ENCODE measurements at places on chromosomes 3 and 15.
A peak's percentile ranks its signal among the peaks of the same experiment; 100 is the strongest.

DNA sequence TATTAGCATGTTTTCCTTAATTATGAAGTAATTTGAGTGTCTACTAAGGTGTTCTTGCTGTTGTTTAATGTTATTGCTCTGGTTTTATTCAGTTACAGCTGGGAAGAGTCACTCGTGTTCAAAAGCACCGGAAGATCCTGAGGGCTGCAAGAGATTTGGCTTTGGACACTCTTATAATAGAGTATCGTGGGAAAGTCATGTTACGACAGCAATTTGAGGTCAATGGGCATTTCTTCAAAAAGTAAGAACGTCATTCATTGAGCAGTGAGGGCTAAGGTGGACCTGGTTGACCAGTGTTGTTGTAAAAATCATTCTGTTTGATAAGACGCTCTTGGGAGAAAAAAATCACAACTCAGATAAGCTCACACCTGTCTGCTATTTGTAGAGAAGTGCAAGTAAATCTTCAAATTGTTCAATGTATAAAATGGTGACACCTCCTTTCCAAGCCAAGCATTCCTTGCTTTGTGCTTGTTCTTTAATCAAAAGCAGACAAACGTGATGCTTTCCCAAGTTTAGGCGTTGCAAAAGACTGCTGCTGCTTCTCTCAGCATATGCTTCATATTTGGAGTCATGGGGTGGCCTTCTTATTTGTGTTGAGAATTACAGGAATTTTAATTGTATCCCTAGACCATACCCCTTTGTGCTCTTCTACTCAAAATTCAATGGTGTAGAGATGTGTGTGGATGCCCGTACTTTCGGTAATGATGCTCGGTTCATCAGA lies 44.2 kb downstream of the SETD5 start:
- DNase-seq, result no peak

DNA sequence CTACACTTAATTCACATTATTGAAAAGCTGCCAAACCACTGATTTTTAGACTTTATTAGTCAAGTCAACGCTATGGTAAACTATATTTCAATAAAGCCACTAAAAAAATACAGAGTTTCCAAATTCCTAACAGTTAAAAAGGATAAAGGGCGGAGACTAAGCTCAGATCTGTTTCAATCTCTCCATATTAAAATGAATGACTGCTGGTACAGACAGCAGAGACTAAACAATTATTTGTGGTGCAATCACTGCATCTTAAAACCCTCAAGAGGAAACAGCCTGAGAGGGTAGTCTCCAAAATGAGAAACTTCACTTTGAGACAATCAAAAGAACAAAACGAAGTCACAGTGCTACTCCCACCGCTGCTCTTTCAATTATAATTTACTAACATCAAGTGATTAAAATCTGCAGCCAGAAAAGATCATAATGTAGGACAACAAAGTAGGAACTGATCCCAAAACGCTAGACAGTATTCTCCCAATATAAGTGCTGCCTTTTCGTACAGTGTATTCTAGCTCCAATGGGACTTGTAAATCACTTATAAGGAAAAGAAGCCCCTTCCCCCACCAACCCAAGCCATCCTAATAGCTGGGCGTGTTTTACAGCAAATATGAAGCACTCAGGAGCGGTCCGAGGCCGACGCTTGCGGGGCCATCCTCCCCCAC lies 1.2 kb downstream of the UBP1 start:
- DNase-seq, result no peak

DNA sequence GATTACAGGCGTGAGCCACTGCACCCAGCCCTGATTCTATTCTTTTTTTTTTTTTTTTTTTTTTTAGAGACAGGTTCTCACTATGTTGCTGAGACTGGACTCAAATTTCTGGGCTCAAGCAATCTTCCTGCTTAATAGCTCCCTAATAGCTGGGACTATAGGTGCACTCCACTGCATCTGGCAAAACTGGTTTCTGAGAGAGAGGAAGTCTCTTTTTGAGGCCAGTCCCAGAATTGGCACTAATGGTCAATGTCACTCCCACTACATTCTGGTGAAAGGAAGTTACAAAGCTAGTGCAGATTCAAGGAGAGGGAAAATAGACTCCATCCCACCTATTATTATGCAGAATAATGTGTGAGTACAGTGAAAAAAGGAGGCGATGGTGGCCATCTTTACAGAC lies 5.8 kb upstream of the TGFBR2 start:
- no peak for DNase-seq

DNA sequence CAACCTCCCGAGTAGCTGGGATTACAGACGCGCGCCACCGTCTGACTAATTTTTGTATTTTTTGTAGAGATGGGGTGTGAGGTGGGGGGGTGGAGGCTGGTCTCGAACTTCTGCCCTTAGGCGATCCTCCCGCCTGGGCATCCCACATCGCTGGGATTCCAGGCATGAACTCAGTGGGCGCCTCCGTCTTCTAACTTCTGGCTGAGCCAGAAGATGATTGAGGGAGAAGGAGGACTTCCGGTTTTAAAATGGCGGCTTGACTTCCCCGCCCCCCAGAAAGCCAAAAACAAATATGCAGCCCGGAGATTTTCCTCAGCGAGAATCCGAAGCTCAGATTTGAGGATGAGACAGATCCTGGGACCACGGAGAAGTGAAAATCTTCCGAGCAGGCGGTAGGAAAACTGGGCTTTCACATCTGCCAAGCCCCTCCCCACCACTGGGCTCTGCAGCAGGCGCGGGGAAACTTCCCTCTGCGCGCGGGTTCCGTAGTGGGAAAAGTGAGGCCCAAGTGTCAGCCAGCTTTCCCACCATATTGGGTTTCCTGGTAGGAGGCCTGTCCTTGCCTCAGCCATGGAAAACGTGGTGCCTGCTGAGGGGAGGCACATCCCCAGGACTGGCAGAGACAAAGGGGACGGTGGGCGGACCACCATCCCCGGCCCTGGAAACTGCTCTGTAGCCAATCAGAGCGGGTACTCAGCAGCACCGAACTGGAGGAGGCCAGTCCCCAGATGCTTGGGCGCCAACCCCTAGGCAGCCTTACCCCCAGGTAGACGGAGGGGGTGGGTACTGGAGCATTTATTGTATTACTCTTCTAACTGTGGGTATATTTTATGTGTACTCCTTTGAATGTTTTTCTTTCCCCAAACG lies 17.3 kb downstream of the CHST14 start:
- DNase-seq, result no peak

DNA sequence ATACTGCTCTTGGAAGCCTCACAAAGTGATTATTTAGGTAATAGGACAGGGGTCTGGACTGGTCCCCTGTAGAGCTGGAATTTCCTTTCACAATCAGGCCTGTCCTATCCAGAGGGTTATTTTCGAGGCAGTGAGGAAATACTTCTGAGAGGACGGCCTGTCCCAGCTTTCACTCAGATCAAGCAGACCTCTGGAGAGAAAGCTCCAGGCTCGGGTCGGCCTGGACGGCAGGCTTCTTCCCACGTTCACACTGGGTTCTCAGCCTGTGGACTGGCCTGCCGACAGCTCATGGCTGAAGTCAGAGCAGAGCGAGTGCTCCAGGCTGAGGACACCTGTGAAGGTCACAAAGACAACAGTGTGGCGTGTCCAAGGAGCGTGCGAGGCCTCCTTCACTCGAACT lies 405.3 kb downstream of the VPS13C start:
- DNase-seq, result peak; percentile 32

- DNase-seq, result no peak
Measured at GRCh38 chr3:100075851-100076730, 38.2 kb downstream of the FILIP1L start.

GRCh38 chr3:21331321-21331720 lies 419.7 kb downstream of the ZNF385D start:
- DNase-seq, result no peak

DNA sequence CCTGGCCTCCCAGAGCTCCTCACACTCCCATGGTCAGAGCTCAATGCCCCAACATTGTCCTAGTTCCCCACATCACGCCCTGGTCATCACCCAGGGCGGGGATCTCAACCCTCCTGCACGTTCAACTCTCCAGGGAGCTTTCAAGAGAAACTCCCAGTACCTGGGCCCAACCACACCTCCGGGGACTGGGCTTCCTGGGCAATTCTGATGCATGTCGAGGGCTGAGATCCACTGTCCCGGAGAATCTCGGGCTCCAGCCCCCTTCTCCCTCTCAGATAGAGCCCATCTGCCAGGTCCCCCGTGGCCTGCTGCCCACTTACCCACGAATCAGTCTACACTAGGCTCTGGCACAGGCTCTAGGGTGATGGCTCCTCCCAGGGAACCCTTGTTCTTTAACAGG lies 39.2 kb downstream of the UMPS start:
- DNase-seq, result no peak

DNA sequence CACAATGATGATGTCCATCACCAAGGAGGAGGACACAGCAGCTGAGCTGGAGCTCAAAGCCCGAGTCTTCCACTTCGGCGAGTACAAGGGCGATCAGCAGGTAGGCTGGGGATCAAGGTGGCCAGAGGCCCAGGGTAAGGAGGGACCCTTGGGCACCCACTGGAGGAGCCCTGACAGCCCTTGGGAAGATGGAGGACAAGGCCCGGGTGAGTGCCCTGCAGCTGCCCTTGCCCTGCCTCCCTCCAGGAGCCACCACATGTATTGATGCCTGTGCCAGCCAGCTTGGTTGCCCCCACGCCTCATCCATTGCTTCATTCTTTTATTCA lies 38.4 kb downstream of the CFAP100 start:
- DNase-seq, result no peak

DNA sequence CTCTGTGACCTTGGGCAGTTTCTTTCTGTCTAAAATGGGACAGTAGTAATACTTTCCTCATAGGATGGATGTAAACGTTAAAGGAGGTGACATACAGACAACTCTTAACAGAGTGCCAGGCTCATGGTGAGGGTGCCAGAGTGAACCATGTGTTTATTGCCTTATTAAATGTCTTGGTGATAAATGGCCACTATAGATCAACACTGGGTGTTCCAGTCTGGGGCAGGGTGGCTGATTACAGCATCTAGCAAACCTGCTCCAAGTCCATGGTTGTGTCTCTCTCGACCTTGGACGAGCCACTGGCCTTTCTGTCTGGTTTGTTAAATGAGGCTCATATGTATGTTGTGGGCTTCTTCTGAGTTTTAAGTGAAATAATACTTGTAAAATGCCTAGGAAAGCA lies 75.1 kb downstream of the TRAK1 start:
- DNase-seq, result no peak

- DNase-seq, result no peak
Measured at GRCh38 chr3:160842021-160843005, 86.3 kb downstream of the PPM1L start.

DNA sequence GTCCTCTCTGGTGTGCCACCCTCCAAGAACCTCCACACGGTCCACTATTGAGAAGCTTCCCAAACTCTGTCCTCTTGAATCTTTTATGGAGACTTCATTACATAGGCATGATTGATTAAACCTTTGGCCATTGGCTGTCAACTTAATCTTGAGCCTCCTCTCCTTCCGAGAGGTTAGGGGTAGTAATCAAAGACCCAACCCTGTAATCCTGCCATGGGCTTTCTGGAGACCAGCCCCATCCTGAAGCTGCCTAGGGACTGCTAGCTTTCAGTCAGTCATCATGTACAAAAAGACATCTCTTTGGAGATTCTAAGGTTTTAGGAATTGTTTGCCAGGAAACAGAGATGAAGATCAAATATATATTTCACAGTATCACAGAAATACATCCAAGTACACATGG lies 37.0 kb downstream of the APH1B start:
- DNase-seq, result no peak

GRCh38 chr3:45555086-45555591 lies 39.4 kb upstream of the LIMD1 start:
- DNase-seq, result no peak

GRCh38 chr15:89416339-89417183 lies 79.8 kb downstream of the RHCG start:
- no peak for DNase-seq

DNA sequence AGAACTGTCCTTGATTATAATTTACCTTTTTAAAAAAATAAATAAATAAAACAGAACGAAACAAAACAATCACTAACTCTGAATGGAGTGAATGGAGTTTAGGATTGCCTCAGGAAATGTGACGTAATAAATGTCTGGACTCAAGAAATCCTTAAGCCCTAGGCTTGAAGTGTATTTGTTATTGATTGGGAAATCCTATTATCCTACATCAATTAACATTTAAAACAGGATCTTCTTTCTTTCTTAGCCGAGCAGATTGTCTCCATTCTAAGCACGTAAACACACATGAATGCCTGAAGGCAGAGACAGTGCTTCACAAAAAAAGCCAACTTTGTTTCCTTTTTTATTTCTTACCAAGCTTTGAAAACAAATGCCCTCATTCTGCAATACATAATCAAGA lies 33.4 kb downstream of the KAT2B start:
- no peak for DNase-seq

- no peak for DNase-seq
Measured at GRCh38 chr3:132625613-132626012, 28.5 kb downstream of the ACKR4 start.

DNA sequence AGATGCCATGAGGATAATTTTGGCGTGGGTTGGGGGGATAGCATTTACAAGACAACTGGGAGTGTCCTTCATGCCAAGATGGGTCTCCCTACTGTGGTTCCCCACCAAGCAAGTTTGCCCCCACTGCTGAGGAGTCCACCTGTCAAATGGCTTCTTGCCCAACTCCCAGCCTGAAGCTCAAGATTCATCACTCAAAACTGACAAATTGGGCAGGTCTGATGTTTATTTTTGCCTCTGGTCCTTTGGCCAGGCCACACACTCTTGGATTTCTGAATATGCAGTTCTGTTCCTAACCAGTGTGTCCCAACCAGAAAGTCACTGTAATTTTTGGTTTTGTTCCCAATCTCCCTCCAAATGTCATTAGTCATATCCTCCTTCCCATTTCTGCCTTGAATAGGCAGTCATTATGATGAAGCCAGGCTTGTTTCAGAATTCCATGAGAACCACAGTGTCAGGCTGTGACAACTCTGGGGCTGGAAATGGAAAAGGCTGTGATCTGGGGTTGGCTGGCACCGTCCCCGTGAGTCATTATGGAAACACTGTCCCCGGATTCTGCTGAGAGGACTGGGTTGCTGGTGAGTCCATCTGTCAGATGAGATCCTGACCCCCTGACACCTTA lies 29.3 kb upstream of the MEF2A start:
- no peak for DNase-seq

DNA sequence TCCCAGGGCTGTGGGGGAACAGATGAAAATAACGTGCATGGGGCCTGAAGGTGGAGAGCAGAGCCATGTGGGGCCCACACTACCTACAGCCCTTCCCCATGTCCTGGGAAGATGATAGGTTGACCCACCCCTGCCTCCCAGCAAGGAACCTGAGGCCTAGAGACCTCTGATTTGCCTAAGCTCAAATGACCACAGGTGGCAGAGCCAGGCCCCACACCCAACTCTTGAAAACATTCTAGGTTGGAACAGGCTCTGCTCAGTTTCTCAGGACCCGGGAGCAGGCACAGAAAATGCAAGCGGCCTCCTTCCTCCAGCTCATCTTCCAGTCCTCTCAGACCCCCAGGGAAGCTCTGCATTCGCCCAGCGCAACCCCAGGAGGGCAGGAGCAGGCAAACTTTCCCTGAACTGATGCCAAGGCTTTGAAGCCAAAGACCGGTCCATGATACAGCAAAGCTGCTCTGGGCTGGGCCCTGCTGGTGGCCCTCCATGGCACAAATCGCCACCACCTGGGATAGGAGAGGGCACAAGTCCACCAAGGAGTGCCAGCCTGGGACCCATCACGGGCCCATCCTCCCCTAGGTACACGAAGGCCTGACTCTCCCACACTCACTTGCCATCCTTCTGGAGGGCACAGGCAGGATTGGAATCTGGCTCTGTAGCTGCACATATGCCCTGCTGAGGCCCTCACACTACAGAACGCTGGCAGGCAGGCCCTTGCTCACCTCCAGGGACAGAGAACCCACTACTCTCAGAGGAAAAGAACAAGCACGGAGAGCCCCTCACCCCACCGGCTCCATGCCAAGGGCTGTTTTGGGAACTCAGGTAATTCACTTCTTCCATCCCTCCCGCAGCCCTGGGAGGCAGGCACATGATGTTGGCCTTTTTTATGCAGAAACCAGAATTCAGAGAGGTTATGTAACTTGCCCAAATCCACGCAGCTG lies 51.0 kb upstream of the FURIN start:
- no peak for DNase-seq
